ENCODE measurements at places on chromosomes 3 and 15.
A peak's percentile ranks its signal among the peaks of the same experiment; 100 is the strongest.

DNA sequence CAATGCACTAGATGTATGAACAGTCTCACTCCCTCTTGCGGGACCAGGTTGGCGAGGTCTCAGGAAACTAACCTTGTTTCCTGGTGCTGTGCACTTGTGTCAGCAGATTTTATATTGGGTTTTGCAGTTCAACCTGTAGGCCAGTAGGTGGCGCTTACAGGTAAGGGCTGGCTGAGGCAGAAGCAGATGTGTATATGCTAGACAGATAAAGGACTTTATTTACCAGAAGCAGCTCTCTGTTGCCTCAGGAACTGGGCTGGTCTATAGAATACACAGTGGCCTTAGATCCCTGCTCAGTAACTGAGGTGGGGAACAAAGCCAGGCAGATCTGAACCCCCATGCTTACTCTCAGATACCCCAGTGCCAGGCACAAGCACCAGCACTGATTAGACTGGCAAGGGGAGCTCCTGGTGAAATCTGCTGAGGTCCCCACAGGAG is 296.8 kb downstream of the DOCK3 start:
- DNase-seq: no peak

DNA sequence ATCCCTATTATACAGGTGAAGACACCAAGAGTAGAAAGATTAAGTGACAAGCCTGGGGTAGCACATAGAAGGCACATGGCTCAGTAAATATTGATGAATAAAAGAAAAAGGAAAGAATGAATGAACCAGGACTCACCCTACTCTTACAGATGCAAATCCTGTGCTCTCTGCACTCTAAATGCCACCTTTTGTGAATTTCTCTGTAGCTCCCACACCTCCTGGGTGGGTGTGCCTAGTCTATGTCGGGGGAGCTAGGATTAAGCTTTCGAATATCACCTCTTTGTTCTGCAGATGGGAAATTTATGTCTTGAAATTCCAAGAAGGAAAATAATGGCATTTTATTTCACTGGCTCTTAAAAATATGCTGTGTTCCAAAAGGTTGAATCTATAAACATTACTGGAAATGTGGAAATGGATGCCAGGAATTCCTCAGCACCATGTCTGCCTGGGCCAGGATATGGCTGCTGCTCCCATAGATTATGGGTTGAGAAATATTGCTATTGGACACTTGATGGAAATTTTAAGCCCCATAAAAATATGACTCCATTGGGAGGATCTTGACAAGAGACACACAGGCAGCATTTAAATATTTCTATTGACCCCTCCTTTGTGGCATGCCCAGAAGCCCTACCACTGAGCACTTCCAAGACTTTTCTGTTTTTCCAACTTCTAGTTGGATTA is 43.3 kb downstream of the CCNB2 start:
- no peak for DNase-seq

DNA sequence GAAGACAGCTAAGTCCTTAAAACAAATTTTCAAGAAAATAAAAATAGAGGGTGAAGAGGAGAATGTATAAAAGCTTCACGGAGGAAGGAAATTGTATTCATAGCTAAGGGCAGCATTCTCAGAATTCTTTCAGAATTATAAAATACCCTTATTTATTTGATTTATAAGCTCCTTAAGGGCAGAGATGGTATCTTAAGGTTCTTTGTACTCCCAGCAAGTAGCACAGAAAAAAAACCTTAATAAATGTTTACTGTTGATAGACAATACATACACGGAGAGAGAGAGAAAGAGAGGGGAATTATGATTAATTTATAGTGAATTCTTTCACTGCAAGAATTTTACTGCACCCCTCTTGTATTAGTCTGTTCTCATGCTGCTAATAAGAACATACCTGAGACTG is 375.6 kb upstream of the CCDC54 start:
- no peak for DNase-seq

GRCh38 chr15:59516655-59517461 is 78.9 kb downstream of the FAM81A start:
- no peak for DNase-seq

- no peak for DNase-seq
Measured at GRCh38 chr3:179806177-179806576, 153.3 kb downstream of the USP13 start.

DNA sequence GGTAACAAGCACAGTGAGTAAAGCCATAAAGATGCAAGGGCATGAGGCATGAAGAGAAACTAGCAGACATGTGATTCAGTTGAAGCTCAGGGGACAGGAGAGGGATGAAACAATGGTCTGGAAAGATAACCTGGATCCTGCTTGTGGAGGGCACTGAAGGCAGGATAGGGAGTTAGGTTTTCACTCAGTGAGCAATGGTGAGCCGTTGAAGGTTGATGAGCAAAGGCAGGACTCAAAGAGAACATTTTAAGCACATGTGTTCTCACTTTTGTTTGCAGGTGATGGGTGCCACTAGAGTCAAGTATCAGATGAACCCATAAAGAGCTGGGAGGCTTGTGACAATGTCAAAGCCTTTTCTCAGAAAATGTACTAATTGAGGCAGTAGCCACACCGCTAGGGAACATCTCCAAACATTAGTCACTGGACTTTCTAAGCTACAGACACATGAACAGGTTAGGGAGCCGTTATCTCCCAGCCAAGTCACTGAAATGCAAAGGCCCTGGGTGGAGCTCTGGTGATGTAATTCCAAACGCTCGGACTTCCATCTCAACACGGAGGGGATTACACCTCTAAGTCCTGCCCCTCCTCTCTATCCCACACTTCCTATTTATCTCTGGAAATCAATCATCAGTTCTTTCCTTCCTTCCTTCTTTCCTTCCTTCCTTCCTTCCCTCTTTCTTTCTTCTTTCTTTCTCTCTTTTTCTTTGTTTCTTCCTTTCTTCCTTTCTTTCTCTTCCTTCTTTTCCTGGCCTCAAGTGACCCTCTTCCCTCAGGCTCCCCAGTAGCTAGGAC is 22.7 kb downstream of the KLHL6 start:
- DNase-seq: no peak

DNA sequence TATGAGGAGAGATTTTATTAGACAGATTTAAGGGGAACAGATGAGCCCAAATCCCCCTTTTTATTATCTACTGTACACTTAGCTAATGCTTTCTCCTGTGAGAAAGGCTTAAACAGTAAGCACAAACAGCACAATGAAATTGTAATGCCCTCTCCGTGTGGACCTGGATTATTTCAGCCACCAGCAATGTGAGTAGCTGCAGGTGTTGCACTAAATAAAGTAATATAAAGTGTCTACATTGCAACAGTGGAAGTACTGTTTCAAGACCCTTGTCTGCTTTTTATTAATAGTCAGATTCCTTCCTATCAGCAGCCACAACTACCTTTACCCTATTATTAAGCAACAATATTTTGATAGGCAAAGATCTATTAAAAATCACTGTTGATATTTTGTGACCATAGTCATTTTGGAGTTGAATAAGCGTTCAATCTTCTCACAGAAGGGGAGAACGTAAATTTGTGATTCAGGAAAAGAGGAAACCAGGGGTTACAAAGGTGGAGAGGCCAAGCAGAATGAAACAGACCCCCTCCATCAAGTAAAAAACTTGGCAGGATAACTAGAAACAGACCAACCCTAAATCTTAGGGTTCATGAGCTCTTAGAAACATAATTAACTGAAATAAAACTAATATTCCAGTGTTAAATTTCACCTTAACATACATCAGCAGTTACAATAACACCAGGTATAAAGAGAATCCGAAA is 422.6 kb downstream of the MECOM start:
- DNase-seq: no peak

GRCh38 chr3:4771243-4771642 is 208.0 kb upstream of the BHLHE40 start:
- DNase-seq: no peak

DNA sequence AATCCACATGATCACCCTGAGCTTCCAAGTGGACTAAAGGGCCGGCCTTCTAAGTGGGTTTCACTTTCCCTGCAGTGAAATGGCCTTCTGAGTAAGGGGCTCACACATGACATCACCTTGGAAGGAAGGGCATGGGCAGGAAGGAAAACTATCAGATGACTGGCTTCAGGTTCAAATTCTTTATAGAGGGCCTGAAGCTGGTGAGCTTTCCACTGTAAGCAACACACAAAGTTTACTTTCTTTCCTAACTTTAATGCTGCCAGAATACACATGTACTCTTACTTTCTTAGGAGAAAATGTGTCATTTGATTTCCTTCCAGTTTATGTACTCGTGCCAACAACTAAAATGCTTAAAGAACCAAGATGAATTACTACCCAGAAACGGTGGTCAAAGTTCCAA is 475.6 kb downstream of the FOXP1 start:
- no peak for DNase-seq

DNA sequence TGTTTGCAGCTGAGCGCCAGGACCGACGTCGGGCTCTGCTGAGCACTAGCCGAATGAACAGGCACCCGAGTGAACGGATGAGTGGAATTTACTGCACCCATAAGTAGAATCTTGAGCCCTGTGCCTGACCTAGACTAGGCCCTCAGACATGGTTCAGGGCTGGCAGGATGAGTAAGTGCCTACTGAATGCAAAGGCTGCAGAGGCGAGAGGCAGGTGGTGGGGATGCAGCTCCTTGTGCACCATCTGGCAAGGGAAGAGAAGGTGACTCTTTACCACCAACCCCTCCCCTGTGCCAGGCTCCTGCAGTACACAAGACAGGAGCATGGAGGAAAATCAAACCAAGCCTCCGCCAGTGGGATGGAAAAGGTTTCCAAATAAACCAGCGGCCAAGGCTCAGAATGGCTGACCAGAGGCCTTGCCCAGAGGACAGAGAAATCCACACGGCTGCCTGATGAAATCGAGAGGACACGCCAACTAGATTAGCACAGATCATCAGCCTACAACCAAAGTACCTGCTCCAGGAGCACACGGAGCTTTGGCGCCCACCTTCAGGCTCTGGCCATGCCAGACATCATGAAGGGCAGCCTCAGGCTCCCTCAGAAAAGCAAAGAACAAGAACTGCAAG is 141.7 kb upstream of the IQSEC1 start:
- DNase-seq: no peak

DNA sequence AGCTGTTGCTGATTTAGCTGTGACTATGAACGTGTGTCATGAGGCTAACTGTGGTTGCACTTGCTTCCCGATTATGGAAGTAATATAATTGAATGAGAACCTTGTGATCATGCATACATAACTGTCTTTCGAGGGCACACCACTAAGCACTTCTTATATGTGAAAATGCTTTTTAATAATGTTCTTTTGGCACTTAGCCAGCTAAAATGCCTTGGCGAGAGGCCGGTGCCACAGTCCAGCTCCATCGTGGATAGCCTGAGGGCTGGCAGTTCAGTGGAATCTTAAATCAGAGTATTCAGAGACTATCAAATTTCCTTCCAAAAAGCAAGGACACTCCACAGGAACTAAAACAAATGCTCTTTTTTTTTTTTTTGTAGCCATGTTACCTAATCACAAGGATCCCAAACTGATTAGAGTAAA is 161.6 kb upstream of the FRMD4B start:
- DNase-seq: no peak

DNA sequence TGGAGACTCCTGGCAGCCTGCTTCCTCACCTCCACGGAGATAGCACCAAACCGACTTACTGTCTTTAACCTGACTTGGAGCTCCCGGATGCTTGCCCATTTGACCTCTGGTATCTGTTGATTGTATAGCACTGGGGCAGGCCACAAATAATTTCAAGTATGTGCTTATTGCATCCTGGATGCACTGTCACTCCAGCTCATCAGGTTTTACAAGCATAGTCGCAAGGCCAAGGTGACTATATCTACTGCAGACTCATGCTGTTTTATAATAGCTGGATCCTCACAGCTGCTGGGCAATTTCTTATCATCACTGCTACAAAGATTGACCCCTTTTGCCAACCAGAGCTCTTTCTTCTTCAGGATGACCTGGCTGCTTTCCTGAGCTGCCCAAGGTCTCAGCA is 45.6 kb downstream of the PEX5L start:
- no peak for DNase-seq

DNA sequence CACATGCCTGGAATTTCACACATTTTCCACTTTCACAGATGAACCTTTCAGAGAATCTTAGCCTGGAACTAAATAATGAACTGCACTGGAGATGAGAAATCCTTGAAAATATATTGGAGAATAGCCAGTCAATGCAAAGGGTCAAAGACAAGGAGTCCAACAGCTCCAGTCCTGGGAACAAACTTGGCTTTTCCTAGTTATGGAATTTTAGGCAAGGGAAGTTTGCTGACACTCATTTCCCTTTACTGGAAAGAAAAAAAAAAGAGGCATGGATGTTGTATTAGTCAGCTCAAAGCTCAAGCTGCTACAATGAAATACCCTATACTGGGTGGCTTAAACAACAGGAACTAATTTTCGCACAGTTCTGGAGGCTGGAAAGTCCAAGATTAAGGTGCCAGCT is 690.8 kb upstream of the ARPP21 start:
- DNase-seq: no peak

DNA sequence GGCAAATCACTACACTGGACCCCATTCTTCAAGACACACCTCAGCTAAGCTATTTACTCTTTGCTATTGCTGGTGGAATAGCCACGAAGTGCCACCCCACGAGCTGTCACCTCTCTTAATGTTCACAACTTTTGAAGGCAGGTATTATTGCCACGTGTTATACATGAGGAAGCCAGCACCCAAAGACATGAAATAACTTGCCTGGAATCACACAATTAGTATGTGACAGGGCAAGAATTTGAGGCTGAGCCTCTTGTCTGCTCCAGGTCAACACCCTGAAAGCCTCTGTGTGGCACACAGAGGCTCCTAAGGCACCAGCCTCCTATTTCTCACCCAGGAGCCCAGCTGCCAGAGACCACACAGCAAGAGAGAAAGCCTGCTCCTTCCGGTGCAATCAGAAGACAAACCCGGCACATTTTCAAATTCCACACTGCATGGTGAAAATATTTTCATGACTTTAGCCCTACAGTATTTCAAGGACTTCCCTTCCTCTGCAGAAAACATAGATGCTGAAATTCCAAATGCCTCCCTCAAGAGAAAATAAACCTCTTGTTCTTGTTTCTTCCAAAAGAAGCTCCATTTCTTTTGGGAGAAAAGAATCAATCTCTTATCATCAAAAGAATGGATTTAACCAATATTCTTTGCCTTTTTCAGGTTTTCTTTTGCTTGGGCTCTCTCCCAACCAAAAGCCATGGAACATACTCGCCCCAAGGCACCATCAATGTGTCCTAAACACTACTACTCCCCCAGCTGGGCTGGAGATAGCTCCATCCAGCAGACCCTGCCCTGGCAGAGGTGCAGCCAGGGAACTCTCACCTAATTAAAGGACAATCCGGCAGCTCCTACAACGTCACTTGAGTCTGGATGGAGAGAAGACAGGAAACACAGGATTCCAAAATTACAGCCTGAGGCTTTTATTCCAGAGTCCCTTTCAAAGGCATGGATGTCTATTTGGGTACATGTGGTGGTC is 84.7 kb upstream of the THBS1 start:
- peak; percentile 51 for DNase-seq

- DNase-seq: no peak
Measured at GRCh38 chr3:184134746-184135148, 411 bp upstream of the EIF2B5 start.
